Cortex of kidney (tissue), 1 donor: ENCODE measurements at places on chromosomes 5 and 9.

GRCh38 chr5:100827481-100827889, 75.6 kb downstream of the ST8SIA4 start:
- DNase-seq, result no peak

- DNase-seq, result no peak
Measured at GRCh38 chr9:114757984-114758383, 47.9 kb downstream of the TNFSF15 start.

- no peak for DNase-seq
Measured at GRCh38 chr5:143086908-143087637, 316.4 kb downstream of the NR3C1 start.

DNA sequence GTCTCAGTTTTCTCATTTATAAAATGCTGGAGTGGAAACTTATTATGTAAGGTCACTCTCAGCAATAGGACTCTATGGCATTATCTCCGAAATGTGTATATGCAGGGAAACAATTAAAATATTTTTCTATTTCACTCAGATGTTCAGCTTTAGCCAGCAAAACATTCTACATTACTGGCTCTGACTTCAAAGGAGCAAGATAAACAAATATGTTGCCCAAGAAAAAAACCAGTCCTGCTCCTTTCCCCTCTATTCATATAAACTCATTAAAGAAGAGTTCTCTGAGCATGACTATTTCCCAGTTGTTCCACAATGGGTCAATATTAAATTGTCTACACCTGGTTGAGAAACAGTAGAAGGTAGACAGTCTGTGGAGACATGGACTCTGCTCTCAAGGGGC, 155.0 kb downstream of the NPR3 start:
- DNase-seq, result no peak
